ENCODE measurements at places on chromosomes 6 and 20. TPM values are rescaled to one million over a fixed set of nuclear protein-coding genes. Genes with fewer than 3 reads are reported as not detected.

DLL1 gene
- total RNA-seq = 2.8 TPM

PDE7B gene
- total RNA-seq = 0.17 TPM

GRCh38 chr20:19691125-19691524 lies 66.9 kb upstream of the RIN2 start:
- no peak for DNase-seq

DNA sequence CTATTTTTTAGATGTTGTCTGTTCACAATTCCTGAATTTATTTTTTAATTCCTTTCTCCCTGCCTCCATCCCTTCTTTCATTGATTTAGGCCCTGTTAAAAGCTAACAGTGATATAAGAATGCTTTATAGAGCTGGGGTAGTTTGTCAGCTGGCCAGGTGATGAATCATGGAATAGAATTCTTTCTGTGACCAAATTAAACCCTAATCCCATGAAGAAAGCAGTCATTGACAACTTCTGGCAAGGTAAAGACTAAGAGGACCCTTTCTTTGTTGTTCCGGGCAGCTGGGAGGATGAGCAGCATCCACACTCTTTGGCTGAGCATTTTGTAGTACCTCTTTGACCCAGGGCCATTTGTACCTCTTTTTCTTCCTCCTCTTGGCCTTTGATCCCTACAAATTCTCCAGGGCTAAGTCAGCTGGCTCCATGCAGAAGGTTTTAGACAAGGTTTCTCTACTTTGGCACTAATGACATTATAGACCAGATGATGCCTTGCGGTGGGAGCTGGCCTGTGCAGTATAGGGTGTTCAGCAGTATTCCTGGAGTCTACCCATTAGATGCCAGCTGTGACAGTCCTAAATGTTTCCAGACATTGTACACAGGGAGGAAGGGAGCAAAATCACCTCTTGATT lies 102.9 kb downstream of the SLX4IP start:
- peak; percentile 31 for DNase-seq

DNA sequence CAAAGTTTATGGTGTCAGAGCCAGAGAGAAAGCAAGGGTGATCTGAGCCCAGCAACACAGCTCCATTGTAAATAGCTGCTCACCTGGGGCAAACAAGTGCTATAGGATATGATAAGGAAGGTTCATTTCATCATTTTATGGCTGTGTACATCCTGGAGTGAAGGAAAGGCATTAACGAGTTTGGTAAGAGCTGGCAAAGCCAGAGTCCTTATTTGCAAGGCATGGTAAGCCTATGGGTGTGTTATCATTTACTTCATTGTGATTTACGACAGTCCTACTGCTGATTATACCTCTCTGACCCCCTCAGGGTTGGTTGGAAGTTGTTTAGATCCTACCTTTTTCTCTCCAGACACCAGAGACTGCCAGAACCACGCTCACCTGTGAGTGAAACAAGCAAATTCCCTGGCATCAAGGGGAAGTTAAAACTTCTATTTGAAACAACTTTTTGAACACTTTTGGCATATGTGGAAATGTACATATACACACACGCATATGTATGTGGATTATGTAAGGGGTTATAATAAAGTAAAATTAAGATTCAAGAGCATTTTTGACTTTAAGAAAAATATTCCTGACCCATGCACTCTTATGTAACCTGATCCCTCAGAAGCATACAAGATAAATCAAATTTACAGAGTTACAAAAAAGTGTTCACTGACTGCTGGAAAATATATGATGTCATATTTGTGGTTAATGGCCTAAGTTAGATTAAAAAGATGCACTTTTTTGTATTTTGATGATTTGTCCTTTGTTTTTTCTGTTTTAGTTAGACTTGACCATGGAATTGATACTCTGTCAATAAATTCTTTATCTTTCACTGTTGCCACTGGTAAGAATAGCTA lies 40.4 kb upstream of the EDN1 start:
- DNase-seq = no peak

Data from Daoy (cell line).